Endodermal cell (in vitro differentiated cells): ENCODE measurements at places on chromosomes 4 and X. TPM values are rescaled to one million over a fixed set of nuclear protein-coding genes. Genes with fewer than 3 reads are reported as not detected.

ASB12 gene
- total RNA-seq = 0.29 and 0.48 TPM in 2 replicates

PRDM5 gene
- total RNA-seq = 15.6 and 18.3 TPM in 2 replicates

DNA sequence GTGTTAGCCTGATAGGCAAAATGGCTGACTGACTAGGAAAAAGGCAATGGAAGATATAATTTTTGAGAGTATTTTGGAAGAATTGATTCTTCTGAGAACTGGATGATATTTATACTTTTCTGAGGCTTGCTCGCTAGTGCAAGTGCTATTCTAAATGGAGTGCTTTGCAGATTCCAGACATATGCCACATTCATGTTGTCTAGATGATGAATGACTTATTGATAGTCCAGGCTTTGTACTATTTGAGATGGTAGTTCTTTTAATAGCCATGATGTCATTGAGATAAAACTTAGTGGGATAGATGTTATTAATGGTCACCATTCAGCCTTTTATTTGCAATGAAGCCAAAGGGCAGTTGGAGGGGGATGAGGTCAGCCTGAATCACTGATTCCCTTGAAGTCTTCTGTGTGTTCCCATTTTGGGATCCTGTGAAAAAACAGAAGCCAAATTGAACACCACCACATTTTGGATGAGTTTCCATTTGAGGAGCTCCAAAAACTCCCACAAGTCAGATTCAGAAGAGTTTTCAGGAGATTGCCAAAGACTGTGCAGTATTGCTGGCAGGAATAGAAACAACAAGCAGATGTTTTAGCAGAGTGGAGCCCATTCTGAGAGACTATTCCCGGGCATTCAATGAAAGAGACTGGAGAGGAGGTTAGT, 184.1 kb downstream of the IL1RAPL2 start:
- H3K36me3 ChIP-seq = no peaks in the 10 kb centered on the region
- no peak for DNase-seq
- no peak overlapping the region for H3K4me3 ChIP-seq

SPACA5 gene
- total RNA-seq = not detected in 3 replicates

DNA sequence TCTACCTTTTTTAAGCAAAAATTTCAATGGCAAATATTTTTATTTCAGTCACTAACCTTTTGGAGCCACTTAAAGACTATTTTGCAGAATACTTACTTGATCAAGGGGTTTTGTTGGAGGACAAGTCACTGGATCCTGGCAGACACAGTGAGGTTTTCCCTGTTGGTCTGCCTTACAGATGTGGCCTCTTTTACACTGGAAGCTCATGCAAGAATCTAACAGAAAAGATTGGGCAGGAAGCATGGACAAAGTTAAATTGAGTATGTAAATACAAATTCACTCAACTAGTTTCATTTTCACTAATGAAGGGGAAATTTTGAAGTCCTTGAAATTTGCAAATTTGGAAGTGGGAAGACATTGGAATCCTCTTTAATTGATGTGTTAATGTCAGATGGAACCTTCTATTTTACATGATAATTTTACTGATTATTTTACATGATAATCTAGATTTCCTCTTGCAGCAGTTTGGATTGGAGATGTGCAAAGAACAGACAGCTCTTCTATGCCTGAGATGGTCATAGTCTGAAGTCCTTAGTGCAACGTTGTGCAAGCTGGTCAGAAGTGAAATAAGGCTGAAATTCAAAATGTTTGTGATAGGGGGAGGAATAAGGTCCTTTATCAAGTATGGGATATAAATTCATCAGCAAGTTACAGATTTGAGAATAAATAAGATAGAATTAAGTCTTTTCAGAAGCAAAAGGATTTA, 38.4 kb downstream of the SPARCL1 start:
- H3K27me3 ChIP-seq = no peaks in the 10 kb centered on the region
- DNase-seq = no peak
- H3K36me3 ChIP-seq = no peaks in the 10 kb centered on the region
- H3K4me3 ChIP-seq = no peak overlapping the region
- H3K27ac ChIP-seq = no peak overlapping the region

DNA sequence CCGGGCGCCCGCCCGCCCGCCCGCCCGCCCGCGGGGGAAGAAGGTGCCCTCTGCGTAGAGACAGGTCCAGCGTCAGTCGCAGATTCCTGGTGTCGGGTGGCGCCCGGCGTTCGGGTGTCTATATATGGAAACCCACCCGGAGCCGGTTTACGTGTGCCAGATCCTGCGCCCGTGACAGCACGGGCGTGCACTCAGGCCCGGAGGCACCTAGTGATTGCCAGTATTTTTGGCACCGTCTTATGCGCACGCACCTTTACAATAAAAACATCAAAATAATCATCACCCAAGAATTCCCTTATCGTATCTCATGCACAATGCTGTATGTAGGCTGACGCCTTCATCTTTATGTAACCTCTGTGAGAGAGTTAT, 519 bp downstream of the SLC25A4 start:
- no peaks in the 10 kb centered on the region for H3K27me3 ChIP-seq
- no peak for DNase-seq
- H3K4me3 ChIP-seq = peak overlapping the region; percentile 94
- peaks cover 27% of the 10 kb centered on the region for H3K36me3 ChIP-seq

GRCh38 chrX:37658343-37659030, 27.1 kb upstream of the XK start:
- H3K4me3 ChIP-seq = no peak overlapping the region
- no peaks in the 10 kb centered on the region for H3K27me3 ChIP-seq
- DNase-seq = no peak
- H3K36me3 ChIP-seq = no peaks in the 10 kb centered on the region
- H3K4me1 ChIP-seq = no peaks in the 10 kb centered on the region
- no peak overlapping the region for H3K27ac ChIP-seq

DNA sequence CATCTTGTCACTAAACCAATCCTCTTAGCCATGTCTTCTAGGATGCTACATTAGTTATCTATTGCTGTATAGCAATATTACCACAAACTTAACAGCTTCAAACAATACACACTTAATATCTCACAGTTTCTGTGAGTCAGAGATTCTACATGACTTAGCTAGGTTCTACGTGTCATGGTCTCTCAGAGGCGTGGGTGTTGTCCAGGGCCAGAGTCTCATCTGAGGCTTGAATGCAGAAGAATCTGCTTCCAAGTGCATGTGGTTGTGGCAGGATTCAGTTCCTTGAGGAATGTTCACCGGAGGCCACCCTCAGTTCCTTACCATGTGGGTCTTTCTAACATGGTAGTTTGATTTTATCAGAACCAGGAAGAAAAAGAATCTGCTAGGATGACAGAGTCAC, 26.4 kb downstream of the PPP1R2C start:
- H3K27me3 ChIP-seq = no peaks in the 10 kb centered on the region
- no peaks in the 10 kb centered on the region for H3K36me3 ChIP-seq
- no peak overlapping the region for H3K27ac ChIP-seq
- no peaks in the 10 kb centered on the region for H3K4me1 ChIP-seq

DNA sequence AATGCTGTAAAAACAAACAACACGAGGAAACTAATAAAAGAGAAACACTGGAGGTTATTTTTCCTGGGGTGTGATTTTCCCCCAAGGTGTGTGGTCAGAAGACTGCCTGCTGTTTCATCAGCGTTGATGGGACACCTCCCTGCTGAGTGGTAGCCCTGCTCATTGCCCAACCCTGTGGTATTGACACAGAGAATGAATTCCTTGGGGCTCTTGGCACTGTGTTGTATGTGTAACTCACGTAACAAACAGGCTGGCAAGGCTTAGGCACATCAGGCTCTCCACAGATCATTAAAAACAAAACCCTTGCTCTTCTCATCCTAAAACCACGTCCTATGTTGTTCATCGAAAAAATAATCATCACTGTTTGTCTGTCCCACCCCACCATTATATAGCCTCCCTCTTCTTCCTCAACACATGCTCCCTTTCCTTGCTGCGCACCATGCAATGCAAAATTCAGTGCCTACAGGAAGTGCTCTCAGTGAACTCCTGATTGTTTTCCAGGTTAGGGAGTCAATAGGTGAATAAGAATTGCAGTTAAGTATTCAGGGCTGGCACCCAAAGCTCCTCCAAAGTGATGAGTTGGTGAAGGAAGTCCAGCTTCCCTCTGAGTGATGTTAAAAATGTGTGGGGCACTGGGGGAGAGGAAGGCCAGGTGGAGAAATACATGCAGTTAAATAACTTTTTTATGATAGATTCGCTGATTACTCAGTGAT, 11.4 kb upstream of the PUDP start:
- H3K4me3 ChIP-seq = no peak overlapping the region
- H3K36me3 ChIP-seq = no peaks in the 10 kb centered on the region
- no peak overlapping the region for H3K27ac ChIP-seq
- DNase-seq = no peak

DNA sequence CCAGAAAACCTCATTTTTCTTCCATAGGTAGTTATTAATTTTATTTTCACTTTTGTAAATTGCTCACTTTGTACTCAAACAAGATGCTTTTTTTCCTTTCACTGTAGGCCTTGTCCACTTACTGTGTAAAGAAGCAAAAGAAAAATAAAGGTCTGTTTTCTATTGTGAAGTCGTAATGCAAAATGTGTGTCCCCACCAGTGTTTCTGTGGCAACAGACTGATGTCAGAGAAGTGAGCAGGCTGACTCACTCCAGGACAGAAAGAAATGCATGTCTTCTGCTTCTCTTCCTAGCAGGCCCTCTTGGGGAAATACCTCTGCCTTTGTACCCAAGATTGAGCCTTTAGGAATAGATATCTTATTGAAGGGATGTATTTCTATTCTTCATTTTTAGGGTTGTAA, 30.3 kb downstream of the INPP4B start:
- H3K4me3 ChIP-seq = no peak overlapping the region
- DNase-seq = no peak
- H3K27me3 ChIP-seq = no peaks in the 10 kb centered on the region
- no peaks in the 10 kb centered on the region for H3K36me3 ChIP-seq
- no peaks in the 10 kb centered on the region for H3K4me1 ChIP-seq
- H3K27ac ChIP-seq = no peak overlapping the region

RPA4 gene
- total RNA-seq = 0.22 to 0.97 TPM (median 0.54 TPM) in 3 replicates

TMA16 gene
- total RNA-seq = 42.8 to 68.8 TPM (median 64.9 TPM) in 3 replicates

FHL1 gene
- 19.3 to 34.3 TPM (median 26.4 TPM) in 3 replicates for total RNA-seq

DNA sequence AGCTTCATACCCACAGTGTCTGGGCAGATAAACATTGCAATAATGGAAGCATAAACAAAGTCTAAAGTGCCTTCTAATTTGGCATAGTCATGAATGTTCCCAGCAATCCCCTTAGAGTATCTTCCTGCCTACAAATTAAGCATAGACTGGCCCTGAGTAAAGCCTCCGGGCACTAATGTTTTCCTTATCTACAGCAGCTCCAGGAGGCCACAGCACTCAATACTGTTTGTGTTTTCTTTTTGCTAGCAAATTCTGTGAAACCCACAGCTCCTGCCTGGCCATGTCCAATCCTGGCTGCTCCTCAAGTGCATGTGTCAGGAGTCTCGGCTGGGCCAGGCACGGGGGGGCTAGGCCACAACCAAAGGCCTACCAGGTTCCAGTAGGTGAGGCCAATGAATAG, 102.7 kb upstream of the TBC1D9 start:
- peaks cover 1% of the 10 kb centered on the region for H3K27me3 ChIP-seq
- no peak overlapping the region for H3K4me3 ChIP-seq
- H3K36me3 ChIP-seq = no peaks in the 10 kb centered on the region
- no peak overlapping the region for H3K27ac ChIP-seq
- H3K4me1 ChIP-seq = peaks cover 20% of the 10 kb centered on the region
- DNase-seq = peak; percentile 73

DCAF12L1 gene
- total RNA-seq = 1.9 and 2.0 TPM in 2 replicates

GRCh38 chrX:31061091-31061490, 10.8 kb downstream of the FTHL17 start:
- no peaks in the 10 kb centered on the region for H3K4me1 ChIP-seq
- no peaks in the 10 kb centered on the region for H3K36me3 ChIP-seq
- no peak for DNase-seq
- H3K4me3 ChIP-seq = no peak overlapping the region
- H3K27me3 ChIP-seq = no peaks in the 10 kb centered on the region
- H3K27ac ChIP-seq = no peak overlapping the region

- no peaks in the 10 kb centered on the region for H3K27me3 ChIP-seq
- peaks cover 6% of the 10 kb centered on the region for H3K4me1 ChIP-seq
- DNase-seq = no peak
- H3K4me3 ChIP-seq = no peak overlapping the region
- H3K27ac ChIP-seq = no peak overlapping the region
Measured at GRCh38 chr4:107643021-107643420, 77.0 kb downstream of the PAPSS1 start.

AWAT2 gene
- 0.46 TPM in 1 of 3 replicates, not detected in the others for total RNA-seq

GRCh38 chr4:141455651-141456050, 180.7 kb upstream of the IL15 start:
- no peak overlapping the region for H3K27ac ChIP-seq
- H3K4me1 ChIP-seq = no peaks in the 10 kb centered on the region
- H3K27me3 ChIP-seq = no peaks in the 10 kb centered on the region
- H3K36me3 ChIP-seq = no peaks in the 10 kb centered on the region
- H3K4me3 ChIP-seq = no peak overlapping the region
- DNase-seq = no peak

GRCh38 chr4:168154546-168155277, 62.4 kb downstream of the ANXA10 start:
- no peak for DNase-seq
- no peak overlapping the region for H3K27ac ChIP-seq
- no peaks in the 10 kb centered on the region for H3K27me3 ChIP-seq
